ENCODE measurements at places on chromosomes 11 and 22.
A peak's percentile ranks its signal among the peaks of the same experiment; 100 is the strongest.

GRCh38 chr11:94664346-94664745 lies 97.2 kb downstream of the PIWIL4 start:
- DNase-seq: no peak

- DNase-seq: no peak
Measured at GRCh38 chr22:28435140-28435768, 244.4 kb downstream of the TTC28 start.

DNA sequence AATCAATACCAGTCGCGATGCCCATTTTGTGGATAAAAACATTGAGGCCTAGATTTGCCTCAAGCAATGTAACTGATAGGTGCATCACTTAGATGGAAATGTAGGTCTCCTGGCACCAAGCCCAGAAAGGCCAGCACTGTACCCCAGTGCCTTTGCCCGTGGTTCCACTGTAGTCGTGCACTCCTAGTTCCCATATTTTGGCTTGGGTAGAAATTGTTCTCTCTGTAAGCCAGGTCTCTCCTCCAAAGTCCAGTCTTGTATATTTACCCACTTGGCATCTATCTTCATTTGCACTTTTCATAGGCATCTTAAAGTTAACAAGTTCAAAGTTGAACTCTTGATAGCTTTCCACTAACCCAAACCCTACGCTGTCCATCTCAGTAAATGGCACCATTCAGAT lies 41.6 kb upstream of the DMC1 start:
- DNase-seq: no peak

- DNase-seq: no peak
Measured at GRCh38 chr11:65060913-65061408, 2.6 kb upstream of the NAALADL1 start.

DNA sequence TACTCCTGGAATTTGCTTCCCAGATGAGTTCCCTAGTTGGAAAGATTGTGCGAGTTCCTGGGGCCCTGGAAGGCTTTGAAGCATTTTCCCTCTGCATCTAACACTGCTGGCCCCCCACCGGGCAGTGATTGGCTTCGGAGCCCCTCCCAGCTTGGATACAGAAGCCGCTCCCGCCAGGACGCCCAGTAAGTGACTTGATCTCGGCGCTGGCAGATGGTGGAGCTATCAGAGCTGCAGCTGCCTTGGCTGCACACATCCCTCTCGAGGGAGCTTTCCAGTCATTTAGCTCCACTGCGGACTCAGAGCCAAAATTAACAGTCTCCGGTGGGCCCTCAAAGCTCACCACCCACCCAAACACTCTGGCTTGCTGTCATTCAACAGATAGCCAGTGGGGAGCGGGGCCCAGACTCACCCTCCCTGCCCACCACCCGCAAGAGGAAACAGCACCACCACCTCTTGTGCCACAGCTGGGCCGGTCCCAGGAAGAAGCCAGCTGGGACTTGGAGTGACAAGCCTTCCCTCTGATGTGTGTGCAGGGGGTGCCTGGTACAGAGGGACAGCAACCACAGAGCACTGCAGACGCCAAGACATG lies 162.3 kb downstream of the TRIM29 start:
- no peak for DNase-seq

- no peak for DNase-seq
Measured at GRCh38 chr11:126992065-126992803, 8.3 kb downstream of the KIRREL3 start.

- no peak for DNase-seq
Measured at GRCh38 chr11:109521571-109522086, 99.6 kb downstream of the C11orf87 start.

- DNase-seq: peak; percentile 28
Measured at GRCh38 chr22:41619979-41620588, 759 bp downstream of the DESI1 start.

GRCh38 chr11:94920311-94920710 lies 53.0 kb downstream of the CWC15 start:
- DNase-seq: no peak

- DNase-seq: peak; percentile 77
Measured at GRCh38 chr11:1546536-1547466, 25.3 kb downstream of the DUSP8 start.

DNA sequence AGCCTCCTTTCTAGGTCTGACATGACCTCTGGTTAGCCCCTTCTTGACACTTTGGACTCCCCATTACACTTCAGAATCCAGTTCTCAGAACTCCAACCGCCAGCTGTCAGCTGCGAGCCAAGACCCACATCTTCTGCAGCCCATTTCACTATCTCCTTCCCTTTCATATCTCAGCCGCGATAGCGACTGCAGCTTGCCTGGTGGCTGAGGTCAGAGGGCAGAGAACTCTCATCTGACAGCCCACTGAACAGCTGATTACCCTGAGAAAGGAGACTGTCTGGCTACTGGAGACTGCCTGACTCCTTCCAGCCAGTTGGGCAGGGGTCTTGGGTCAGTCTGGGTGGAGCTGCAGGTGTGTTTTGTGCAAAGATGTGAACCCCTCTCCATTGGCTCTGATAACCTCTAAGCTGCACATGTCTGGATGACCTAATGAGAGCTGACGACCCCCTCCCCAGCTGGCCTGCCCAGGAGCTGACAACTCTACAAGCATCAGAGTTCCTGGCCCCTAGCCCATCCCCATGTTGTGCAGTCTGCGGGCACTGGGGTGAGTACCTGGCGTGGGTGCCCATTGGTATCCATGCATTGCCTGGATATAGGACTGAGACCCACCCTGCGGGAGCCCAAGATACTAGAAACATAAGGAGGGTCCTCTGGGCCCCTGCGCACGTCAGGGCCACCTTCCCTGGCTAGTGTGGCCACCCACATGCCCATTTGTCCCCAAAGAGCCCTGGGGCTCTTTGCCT lies 1.1 kb downstream of the CHRM1 start:
- DNase-seq: no peak

DNA sequence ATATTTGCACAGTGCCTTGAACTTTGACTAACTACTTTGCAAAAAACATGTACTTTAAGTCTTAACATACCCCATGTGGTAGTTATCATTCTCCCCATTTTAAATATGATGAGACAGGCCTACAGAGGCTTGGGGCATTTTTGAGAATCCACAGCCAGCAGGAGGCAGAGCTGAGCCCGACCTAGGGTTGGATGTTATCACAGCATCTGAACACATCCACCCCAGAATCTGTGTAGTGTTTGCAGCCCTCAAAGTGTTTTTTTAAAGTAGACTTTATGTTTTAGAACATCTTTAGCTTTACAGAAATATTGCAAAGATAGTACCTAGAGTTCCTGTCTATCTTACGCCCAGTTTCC lies 17.6 kb downstream of the OTOG start:
- DNase-seq: no peak

- DNase-seq: no peak
Measured at GRCh38 chr11:125330462-125331325, 165.4 kb downstream of the FEZ1 start.

DNA sequence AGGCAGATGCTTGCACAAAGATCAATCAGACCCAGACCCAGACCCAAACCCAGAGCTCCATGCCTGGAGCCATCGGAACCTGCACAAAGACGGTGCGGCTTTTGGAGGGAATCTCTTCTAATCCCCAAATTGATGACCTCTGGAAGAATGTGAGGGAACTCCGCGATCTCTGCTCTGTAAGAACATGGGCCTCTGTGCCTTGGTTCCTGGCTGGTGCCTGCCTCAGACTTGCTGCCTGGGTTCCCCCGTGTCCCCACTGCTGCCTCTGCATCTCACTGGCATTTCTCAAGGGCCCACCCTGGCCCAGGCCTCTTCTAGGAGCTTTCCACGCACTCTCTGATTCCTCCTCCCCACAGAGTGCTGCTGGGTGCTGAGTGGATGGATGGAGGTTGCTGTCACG lies 1044.4 kb downstream of the TBC1D22A start:
- no peak for DNase-seq

GRCh38 chr11:71996946-71997345 lies 1.8 kb upstream of the IL18BP start:
- DNase-seq: no peak

- no peak for DNase-seq
Measured at GRCh38 chr11:122253589-122254231, 137.7 kb upstream of the BLID start.

DNA sequence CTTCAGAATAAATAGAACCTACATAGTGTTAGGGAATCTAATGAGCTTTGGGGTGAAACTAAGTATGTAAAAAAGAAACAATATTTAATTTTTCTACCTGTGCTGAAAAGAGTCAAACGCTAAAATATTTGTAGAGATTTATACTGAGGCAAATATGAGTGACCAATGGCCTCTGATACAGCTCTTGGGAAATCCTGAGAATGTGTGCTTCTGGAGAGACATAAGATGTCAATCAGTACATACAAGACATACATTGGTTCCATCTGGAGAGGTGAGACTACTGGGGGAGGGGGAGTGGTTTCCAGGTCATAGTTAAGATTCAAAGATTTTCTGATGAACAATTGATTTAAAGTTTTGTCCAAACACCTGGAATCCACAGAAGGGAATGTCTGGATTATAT lies 970 bp downstream of the ASRGL1 start:
- DNase-seq: no peak

DNA sequence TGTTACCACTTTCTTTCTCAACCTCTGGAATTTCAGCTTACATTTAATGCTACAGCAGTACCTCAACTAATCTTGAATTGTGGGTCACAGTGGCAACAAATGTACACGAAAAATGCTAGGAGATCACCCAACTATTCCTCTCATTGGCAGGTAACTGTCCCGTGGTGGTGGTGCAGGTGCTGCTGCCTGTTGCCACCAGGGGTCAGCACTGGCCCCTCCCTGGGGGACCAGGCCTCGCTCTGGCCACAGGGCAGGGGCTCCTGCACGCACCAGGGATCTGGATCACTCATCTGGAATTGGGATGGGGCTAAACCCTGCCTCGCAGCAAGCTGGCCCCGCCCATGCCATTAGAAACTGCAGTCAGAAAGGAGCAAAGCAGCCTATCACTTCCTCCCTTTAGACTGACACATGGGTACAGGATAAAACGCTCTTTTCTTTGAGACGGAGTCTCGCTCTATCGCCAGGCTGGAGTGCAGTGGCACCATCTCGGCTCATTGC lies 6.9 kb upstream of the POLDIP3 start:
- DNase-seq: peak; percentile 88

DNA sequence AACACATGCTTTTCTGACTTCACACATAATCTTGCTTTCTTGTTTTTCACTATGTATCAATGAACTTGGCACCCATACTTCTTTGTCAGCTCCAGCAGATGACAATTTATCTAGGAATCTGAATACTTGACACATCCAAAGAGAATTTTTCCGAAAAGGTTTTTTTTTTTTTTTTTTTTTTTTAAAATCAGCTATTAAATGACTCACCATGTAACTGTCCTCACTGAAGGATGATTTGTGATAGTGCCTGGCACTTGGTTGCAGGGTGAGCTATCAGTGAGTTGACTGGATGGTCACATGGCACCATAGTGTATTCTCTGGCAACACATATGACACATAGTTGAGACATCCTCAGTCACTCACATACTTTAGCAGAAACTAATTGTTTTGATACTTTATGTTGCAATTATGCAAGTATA lies 133.4 kb upstream of the E2F8 start:
- DNase-seq: no peak

DNA sequence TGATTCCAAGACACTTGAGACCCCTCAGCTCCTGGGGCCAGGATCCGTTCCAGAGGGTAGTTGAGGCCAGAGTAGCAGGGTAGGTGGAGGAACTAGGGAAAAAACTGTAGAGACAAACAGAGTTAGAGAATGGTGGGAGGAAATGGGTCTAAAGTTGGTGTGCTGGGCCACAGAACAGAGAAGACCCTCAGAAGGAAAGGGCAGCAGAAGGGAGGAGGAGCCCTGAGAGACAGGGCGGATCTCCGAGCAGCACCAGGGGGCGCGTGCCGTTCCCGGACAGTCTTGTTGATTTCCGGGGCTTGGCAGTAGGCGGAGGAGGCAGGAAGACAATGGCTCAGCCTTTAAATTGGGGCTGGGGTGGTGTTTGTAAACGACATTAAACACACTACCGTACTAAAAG lies 2.4 kb upstream of the CECR2 start:
- peak; percentile 41 for DNase-seq

DNA sequence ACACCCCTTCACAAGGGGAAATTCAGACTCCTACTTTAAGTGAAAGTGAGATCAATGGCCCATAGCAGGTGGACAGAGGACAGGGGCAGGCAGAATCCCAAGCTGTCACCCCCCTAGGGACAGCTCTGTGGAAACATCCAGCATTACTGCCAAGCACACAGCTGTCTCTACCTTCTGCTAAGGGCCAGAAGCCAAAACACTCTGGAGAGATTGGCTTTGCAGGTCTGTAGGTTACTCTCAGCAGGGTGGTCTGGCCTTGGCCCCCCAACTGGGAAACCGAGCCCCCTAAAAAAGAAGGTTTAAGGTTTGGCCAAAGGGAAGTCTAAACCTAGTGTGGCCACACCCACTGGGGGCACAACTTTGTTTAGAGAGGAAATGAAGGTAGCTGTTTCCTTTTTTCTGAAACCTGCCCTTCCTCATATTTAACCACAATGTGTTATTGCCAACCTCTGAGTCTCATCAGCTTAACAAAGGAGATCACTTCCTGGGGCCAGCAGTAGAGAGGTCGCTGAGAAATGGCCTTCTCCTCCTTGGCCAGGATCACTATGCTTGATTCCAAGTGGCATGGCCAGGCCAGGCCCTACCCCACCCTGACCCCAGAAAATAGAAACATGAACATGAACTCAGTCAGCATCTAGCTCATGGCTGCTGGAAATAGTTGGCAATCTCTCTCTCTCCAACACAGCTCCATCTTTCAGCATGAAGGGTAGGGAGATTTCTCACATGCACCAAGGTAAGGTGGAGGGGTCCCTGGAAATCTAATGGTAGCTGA lies 25.9 kb upstream of the SCARF2 start:
- DNase-seq: peak; percentile 51

Data from GM10248 (cell line).